Left lung (tissue), 14 donors: ENCODE measurements at places on chromosomes 6 and 20.

- DNase-seq = no peak
These were observed 22.5 kb downstream of the ADGRB3 start for GRCh38 chr6:68657374-68658139.

GRCh38 chr20:11323816-11324215, 593.9 kb upstream of the BTBD3 start:
- DNase-seq = no peak

DNA sequence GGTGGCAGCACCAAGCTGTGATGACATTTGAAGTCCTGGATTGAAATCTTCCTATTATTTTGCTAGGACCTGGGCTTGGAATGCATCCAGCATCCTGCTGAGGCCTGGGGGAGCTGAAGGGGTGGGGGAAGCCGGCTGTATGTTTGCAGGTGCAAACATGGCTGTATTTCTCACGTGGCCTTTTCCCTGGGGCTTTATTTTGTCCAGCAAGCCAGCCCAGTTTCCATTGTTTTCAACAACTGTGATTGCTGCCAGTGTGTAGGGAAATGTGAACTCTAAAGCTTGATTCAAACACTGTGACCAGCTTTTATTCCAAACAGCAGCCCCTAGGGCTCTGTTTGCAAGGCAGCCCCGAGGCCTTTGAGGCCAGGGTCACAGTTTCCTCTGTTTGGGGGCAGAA, 683.0 kb downstream of the DHX35 start:
- no peak for DNase-seq

GRCh38 chr20:36344517-36345132, 38.5 kb downstream of the DLGAP4 start:
- no peak for DNase-seq

- no peak for DNase-seq
These were observed 8.8 kb downstream of the DLGAP4 start for GRCh38 chr20:36314734-36315544.

GRCh38 chr20:50575865-50576720, 65.9 kb downstream of the PTPN1 start:
- DNase-seq = peak; percentile 52

- no peak for DNase-seq
These were observed 114.9 kb upstream of the DST start for GRCh38 chr6:56757588-56757984.

DNA sequence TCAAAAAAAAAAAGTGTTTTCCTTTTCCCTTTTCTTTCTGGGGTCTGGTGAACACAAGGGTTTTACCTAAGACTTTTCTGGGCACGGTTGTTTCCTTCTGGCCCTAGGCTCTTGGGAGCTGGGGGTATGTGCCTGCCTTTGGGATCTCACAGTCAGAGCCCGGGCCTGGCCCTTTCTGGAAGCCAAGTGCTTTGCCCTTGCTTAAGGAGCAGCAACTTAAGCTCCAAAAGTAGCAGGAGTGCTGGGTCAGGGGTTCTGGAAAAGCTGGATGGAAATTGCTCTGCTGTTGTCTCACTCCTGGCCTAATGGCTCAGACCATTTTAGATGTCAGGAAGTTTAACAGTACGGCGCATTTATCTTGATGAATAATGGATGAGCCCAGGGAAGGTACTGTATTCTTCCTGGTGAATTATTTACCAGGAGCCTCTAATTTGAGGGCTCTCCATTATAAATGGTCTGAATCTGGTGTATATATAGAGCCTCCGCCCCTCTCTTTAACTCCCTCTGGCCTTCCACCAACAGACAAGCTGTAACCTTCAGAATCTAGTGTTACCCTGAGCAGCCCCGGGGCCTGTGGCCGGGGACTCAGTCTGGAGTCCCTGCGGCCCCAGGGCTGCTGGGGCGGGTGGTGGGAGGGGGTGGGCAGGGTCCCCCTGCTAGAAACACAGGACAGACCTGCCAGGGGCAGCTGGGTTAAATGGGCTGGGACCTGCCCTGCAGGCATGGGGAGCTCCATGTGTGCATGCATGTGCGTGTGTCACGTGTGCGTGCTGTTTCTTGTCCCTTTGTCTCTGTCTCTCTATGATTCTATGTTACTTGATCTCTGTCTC, 37.5 kb downstream of the PTK7 start:
- DNase-seq = no peak

DNA sequence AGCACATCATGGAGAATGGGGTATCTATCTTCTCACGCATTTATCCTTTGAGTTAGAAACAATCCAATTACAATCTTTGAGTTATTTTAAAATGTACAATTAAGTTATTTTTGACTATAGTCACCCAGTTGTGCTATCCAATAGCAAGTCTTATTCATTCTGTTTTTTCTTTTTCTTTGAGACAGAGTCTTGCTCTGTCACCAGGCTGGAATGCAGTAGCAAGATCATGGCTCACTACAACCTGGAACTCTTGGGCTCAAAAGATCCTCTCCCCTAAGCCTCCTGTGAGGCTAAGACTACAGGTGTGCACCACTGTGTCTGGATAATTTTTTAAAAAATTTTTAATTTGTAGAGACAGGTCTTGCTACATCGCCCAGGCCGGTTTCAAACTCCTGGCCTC, 201.5 kb upstream of the ZNF217 start:
- no peak for DNase-seq

GRCh38 chr20:50197463-50198179, 7.0 kb downstream of the CEBPB start:
- no peak for DNase-seq

GRCh38 chr20:38799203-38799602, 6.3 kb upstream of the PPP1R16B start:
- no peak for DNase-seq

DNA sequence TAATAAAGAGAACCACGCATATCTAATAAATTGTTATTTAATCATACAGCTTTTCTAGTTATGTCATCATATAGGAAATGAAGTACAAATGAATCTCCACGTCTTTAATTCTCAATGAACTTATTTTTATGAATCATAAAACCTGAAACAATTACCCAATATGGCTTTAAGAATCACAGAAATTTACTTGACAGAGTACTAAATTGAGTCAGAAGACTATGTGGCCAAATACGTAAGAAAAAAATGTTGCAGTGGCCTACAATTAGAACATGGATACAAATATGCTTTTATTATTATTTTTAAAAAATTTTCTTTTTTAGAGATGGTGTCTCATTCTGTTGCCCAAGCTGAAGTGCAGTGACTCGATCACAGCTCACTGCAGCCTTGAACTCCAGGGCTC, 584.7 kb upstream of the SLC35B3 start:
- DNase-seq = no peak

GRCh38 chr6:159213405-159213804, 44.2 kb downstream of the FNDC1 start:
- no peak for DNase-seq

- DNase-seq = no peak
These were observed 142.2 kb downstream of the NFATC2 start for GRCh38 chr20:51400051-51400926.

- no peak for DNase-seq
These were observed 217.0 kb downstream of the HAO1 start for GRCh38 chr20:7723284-7723683.

DNA sequence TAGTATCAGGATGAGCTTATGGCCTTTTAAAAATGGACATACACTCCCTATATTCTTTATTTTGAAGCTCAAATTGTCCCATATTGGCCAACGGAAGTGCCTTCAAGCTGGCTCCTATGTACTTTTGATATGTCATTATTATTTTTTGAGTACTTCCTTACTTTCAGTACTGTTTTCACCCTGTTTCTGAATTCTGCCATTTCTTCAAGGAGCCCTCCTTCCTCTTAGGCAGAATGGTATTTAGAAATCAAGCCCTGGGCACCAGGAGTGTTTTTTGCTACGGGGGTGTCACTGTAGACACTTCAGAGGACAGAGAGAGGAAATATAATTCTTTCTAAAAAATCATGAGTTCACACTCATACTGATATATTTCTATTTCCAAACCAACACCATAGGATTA, 5.5 kb upstream of the MYLK4 start:
- DNase-seq = no peak

- no peak for DNase-seq
These were observed 74.2 kb downstream of the MTFR2 start for GRCh38 chr6:136175873-136176272.

- no peak for DNase-seq
These were observed 185.7 kb downstream of the MTHFD1L start for GRCh38 chr6:151051164-151051563.

- no peak for DNase-seq
These were observed 57.0 kb upstream of the AIG1 start for GRCh38 chr6:143003676-143004075.

GRCh38 chr6:1796706-1797529, 187.2 kb downstream of the FOXC1 start:
- no peak for DNase-seq

DNA sequence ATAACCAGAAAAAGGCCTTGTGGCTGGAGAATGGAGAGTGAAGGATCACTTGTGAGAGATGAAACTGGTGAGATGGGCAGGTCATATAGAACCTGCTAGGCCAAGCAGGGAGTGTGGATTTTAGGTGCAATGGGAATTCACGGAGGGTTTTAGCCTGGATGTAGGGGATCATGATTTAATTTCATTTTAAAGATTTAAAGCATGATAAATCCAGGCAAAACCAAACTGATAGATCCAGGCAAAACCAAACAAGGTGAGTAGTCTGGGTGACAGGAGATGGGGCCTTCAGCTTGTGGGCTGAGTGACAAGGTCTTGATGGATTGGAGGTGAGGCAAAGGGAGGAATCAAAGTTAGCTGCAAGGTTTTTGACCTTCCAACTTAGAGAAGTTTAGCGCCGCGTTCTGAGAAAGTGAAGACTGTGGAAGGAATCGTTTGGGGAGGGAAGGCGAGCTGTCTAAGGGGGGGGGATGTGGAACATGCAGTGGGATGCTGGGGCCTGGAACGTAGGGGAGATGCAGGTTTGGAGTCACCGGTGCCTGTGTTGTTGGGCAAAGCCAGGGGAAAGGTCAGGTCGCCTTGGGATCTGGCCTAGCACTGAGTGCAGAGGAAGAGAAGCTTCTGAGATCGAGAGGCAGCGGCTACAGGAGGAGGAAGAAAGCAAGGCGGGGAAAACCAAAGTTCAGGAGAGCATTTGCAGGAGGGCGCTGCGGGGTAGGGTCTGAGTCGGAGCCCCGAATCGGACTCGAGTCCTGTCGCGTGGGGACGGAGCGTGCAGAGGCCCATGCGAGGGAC, 1.3 kb upstream of the PLCG1 start:
- DNase-seq = no peak

DNA sequence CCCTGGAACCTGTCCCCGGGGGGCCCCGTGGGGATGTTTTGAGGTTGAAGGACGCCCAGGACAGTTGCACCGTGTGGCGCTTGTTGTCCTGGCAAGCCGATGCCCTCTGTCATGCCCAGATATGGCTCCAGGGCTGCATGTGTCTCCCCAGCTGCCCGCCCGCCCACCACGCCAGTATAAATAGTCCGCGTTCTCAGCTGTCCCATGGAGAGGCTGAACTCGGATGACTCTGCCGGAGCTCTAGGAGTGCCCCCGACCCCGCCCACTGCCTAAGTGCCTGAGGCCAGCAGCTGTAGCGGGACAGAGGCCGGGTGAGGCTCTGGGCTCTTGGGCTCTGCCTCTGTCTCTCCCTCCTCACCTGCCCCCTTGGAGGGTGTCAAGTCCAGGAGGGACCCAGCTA, 83.0 kb upstream of the GATA5 start:
- DNase-seq = no peak

GRCh38 chr6:89999154-89999553, 104.9 kb downstream of the GJA10 start:
- peak; percentile 42 for DNase-seq

GRCh38 chr6:17204533-17204932, 76.6 kb upstream of the RBM24 start:
- no peak for DNase-seq

GRCh38 chr20:43183536-43184070, 6.1 kb downstream of the PTPRT start:
- no peak for DNase-seq

DNA sequence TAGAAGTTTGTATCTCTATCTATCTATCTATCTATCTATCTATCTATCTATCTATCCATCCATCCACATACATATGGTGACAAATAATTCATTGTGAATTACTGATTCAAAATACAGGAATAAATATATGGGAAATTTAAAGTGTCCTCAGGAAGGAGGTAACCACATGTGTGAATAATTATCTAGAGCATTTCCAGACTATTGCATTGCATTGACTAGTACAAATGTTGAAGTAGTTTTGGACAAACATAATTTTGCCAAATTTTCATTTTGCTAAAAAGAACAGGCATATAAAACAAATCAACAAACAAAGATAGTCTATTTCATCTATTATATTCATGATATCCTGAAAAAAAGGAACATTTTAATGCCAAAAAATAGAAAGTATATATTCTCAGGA, 192.7 kb downstream of the UTRN start:
- no peak for DNase-seq

GRCh38 chr6:166540631-166541331, 45.7 kb downstream of the RAMACL start:
- no peak for DNase-seq

- no peak for DNase-seq
These were observed 93.1 kb downstream of the BMP5 start for GRCh38 chr6:55782275-55782674.

DNA sequence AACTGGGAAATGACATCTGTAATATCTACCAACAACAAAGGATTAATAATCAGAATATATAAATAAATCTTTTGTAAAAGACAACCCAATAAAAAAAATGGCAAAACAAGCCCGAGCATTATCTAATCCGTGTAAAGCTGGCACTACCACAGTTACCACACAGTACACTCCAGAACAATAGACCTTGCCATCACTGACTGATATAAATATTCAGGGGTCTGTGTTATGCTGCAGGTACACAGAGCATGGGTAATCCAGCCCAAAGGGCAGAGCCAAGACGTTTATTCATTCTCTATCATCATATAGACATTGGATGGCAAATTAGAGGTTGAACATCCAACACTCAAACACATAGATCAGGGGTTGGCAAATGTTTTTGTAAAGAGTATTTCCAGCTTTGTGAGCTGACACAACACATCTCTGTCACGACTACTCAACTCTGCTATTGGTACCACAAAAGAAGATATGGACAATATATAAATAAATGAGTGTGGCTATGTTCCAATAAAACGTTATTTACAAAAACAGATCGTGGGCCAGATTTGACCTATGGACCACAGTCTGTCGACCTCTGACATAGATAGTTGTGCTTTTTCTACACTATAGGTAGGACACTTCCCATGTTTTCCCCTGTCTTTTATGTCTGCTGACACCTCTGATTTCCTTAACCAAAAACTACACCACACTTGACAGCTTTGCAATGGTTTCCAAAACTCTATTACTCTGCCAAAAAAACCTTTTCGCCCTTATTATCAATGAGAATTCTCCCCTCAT, 4.5 kb downstream of the NCOA6 start:
- DNase-seq = no peak

- no peak for DNase-seq
These were observed 127.4 kb downstream of the CDH26 start for GRCh38 chr20:60085551-60086132.

DNA sequence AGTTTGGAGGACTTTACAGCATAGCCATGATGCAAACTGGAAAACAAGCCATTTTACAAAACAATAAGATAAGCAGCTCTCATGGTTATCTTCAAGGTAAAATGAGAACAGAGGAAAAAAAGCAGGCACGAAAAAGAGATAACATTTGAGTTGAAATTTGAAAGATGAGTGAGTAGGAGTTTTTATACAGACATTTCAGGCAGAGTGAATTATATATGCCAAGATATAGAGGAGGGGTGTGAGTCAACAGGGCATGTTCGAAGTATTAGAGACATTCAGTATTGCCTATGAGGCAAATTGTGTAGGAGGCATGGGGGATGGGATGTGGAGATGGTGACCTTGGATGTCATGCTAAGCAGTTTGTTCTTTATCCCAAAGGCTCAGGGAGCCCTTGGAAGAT, 240.5 kb upstream of the MAN1A1 start:
- DNase-seq = no peak

- DNase-seq = no peak
These were observed 27.7 kb downstream of the UQCC2 start for GRCh38 chr6:33683576-33684427.
